ENCODE measurements at places on chromosomes 5 and 9.

- DNase-seq = no peak
Observed at GRCh38 chr5:68240202-68240601, 24.6 kb downstream of the PIK3R1 start.

- peak; percentile 8 for DNase-seq
Observed at GRCh38 chr5:139105621-139106071, 92.5 kb downstream of the SIL1 start.

- no peak for DNase-seq
Observed at GRCh38 chr9:137241490-137242268, 592 bp downstream of the TUBB4B start.

DNA sequence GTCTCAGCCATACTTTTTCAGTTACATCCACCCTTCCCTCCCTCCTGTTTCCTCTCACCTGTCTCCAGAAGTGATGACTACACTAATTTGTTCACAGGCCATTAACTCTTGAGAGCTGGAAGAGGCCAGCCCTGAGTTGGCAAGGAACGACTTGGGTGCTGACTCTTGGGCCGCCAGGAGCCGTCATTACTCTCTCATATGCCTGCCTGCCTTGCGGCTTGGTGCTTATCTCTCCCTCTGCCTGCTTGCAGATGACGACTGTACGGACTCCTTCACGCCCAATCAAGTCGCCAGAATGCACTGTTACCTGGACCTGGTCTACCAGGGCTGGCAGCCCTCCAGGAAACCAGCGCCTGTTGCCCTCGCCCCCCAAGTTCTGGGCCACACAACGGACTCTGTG, 66.1 kb downstream of the PAPPA start:
- no peak for DNase-seq

DNA sequence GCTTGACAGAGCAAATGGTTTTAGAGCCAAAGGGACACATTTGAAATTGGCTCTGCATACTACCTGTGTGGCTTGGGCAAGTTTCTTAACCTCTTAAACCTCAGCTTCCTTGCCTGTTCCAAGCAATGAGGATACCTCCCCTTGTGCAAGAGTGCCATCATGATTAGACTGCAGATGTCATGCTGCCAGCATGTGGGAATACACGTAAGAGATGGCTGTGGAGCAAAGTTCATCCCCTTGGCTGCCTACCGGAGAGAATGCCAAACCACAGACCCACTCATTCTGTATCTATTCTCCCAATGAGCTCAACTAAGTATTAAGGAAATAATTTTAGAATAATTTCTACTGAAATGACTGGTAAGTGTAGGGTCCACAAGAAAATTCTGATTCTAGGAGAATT, 101.3 kb downstream of the WDR41 start:
- no peak for DNase-seq

GRCh38 chr5:176929654-176930053, 30.5 kb upstream of the HK3 start:
- no peak for DNase-seq

DNA sequence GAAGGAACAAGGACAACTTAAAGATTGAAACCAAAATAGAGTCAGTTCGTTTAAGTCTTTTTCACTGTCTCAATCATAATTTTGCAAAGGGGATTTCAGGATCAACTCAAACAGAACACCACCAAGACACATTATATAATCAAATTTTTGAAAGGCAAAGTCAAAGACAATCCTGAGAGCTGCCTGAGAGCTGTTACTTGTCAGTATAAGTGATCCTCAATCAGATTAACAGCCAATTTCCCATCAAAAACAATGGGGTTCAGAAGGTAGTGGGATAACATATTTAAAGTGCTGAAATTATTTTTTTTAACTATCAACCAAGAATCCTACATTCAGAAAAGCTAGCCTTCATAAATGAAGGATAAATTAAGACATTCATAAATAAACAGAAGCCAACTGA, 19.3 kb upstream of the ABO start:
- no peak for DNase-seq

- no peak for DNase-seq
Observed at GRCh38 chr5:6496207-6496584, 47.5 kb downstream of the UBE2QL1 start.

DNA sequence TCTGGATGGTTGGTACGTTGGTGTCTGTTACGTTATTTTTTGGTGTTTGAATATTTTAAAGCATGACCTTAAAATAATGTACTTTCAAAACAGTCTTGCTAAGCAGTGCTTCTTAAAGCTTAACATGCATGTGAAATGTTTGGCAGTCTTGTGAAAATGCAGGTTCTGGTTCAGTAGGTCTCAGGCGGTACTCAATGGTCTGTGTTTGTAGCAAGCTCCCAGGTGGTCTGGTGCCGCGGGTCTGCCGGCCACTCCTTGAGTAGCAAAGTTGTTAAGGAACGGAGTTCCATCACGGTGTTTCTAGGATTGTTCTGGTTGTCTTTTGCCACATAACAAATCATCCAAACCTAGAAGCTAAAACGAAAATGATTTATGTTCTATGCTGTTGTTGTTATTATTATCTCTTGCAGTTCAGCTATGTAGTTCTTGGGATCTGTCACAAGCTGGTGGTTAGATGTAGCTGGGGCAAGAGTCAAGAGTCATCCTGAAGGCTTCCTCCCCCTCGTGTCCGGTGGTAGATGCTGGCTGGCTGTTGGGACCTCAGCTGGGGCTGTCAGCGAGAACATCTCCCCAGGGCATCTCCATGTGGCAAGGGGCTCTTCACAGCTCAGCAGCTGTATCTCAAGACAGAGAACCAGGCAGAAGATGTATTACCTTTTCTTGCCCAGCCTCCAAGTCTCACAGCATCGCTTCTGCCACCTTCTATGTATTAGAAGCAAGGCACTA, 186.8 kb downstream of the PALM2AKAP2 start:
- no peak for DNase-seq

Measured in NCI-H1417 treated with DMSO at 0.1 percent for 48 hours (cell line).